Cardiac fibroblast (primary cell): ENCODE measurements at places on chromosomes 2 and 18.
A peak's percentile ranks its signal among the peaks of the same experiment; 100 is the strongest.

DNA sequence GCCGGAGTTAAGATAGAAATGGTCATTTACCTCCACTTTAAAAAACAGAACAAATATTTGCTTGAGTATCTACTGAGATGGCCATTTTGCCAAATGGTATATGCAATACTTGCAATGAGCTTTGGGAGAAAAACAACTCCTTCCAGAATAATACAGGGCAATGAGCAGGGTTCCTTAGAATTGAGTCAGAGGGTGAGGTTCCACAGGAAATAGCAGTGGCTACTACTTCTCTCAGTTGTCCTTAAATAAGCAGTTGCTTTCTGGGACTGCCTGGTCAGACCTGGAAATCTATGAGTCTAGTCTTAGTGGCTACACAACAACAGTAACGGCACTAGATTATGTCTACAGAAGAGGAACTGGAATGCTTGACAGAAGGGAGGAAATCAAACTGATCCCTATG, 80.9 kb upstream of the CCDC85A start:
- DNase-seq, result peak; percentile 81

DNA sequence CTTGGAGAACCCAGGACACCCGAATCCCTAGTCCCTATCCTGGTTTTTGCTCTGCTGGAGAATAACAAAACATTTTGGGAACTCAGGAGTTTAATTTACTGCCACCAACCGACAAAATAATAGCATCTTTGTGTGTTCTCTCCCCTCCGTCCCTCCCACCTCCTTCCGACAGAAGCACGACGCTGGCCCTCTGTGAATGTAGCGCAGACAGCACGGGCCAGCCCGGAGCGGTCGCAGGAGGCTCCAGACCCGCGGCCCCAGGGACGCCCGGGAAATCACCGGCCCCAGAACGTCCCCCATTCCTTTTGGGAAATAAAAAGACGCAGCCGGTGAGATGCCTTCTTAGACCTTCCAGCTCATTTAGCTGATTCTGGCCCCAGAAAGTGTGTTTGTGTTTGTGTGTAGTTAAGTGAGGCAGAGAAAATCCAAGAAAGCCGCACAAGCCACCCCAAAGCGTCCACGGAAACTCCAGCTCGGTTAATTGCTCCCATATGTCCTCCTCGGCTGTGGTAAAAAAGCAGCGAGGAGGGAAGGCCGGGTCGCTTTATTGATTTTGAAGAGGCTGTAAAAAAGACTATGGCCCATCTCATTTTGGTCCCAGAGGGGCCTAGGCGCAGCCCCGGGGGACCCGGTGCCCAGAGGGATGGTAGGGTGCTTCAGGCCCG, 577 bp upstream of the TANC1 start:
- peak; percentile 62 for DNase-seq

GRCh38 chr18:64693766-64694165, 544.9 kb upstream of the LINC00305 start:
- DNase-seq, result no peak

GRCh38 chr2:24399434-24400206, 39.3 kb upstream of the ITSN2 start:
- no peak for DNase-seq

DNA sequence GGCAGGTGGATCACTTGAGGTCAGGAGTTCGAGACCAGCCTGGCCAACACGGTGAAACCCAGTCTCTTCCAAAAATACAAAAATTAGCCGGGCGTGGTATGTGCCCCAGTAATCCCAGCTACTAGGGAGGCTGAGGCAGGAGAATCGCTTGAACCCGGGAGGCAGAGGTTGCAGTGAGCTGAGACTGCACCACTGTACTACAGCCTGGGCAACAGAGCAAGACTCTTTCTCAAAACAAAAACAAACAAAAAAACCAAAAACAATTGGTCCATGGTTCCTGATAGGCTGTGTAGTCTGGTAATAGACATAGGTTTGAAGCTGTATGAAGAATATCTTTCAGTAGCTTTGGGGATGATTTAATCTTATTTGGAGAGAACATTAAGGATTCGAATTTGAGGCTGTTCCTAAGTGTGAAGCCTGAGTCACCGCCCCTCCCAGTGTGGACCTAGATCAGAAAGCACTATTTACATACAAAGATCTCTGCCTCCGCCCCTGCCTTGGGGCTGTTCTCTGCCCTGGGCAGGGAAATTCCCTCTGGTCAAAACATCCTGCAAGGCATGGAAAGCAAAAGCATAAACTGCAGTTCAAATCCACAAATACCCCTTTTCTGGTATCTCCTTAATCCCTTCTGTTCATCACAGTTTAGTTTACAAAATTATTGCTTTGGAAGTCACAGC, 52.8 kb upstream of the PMAIP1 start:
- DNase-seq, result peak; percentile 37

- DNase-seq, result no peak
Observed at GRCh38 chr2:75284345-75284744, 85.0 kb upstream of the TACR1 start.

DNA sequence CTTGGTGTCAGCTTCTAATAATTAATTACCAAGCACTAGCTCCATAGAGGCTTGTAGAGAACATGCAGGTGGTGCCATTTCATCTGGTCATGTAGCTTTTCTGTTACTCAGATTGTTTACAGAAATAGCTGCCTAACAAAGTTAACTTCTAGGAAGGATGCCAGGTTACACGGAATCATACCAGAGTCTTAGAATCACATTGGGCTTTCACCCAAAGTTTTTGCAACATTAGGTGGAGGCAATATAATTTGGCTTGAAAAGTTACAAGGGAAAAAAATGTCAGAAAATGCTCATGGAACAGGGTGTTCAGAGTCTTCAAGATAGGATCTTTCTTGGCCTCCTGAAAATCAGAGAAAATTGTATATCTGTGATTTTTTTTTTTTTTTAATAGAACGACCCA, 135.6 kb downstream of the ARHGAP15 start:
- DNase-seq, result peak; percentile 83

DNA sequence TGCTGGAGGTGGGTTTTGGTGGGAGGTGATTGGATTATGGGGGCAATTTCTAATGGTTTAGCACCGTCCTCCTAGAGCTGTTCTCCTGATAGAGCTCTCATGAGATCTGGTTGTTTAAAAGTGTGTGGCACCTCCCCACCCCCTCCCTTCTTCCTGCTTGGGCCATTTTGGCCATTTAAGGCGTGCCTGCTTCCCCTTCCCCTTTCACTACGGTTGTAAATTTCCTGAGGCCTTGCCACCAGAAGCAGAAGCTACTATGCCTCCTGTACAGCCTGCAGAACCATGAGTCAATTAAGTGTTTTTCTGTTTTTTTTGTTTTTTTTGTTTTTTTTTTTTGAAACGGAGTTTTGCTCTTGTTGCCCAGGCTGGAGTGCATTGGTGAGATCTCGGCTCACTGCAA, 335.7 kb upstream of the HS6ST1 start:
- DNase-seq, result no peak

DNA sequence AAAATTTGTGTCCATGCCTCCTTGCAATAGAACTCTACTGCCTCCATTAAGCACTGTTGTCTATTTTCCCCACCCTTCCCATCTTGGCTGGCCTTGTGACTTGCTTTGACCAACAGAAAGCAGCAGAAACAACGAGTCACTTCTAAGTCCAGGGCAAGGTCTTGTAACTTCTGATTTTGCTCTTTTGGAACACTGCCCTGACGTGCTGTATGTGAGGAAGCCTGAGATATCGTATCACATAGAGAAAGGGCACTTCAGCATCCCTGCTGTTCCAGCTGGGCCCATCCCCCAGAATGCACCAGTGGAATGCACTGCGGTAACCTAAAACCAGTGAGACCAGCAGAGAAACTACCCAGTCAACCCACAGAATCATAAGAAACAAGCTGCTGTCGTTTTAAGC, 28.1 kb downstream of the NCKAP1 start:
- DNase-seq, result peak; percentile 81

DNA sequence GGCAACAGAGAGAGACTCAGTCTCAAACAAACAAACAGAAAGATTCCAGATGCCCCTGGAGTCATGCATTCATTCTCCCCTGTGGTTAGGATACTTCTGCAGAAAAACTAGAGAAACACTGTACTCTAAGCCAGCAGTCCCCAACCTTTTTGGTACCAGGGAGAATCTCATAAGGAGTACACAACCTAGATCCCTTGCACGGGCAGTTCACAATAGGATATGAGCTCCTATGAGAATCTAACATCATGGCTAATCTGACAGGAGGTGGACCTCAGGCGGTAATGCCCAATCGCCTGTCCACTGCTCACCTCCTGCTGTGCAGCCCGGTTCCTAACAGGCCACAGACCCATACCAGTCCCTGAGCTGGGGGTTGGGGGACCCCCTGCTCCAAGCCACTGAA, 18.3 kb downstream of the PSME4 start:
- no peak for DNase-seq

DNA sequence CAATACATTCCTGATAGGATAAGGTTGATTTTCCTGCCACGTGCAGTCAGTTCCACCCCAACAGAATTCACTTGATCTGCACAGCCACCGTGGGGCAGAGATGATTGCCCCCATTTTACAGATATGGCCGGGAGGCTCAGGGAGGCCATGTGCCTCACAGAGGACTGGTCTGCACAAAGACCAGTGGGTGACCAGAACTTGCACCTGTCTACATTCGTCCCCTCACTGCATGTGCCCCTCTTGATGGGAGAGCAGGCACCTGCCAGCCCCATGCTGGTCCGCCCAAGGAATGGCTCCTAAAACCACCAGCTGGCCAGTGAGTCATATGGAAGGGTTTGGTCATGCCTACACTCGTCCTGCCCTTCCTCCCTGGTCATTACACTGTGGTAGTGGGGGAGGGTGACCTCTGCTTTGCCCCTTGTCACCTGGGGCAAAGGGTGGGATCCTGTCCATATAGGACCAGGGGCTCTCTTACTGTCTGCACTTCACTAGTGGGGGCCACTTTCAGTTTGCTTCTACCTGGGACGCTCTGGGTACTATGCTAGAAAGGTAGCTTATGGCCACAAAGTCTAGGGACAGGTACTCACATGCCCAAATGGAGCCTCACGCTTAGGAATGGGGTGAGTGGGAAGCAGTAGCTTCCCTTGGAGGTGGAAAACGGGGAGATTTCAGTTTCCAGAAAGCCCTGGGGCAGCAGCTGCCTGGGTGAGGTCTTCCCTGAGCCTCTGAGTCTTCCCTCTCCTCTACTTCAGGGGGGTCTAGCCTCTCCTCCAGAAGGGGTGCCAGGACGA, 14.7 kb downstream of the RRM2 start:
- peak; percentile 19 for DNase-seq

GRCh38 chr2:46294176-46294836, 2.9 kb upstream of the EPAS1 start:
- DNase-seq, result no peak

DNA sequence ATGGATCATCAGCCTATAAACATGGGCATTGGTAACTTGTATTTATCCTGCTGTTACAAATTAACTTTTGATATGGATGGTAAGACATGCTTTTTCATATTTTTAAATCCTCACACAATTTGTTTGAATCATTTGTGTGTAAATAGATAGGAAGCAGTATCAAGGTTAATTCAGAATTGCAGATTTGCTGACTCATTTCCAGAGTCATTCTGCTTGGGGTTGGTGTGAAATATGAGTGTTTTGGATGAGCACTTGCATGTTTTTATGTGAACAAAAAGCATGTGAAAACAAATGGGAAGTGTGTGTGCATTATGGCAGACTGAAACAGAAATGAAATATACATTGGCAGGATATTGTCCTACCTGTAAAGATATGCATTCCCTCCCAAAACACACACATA, 11.8 kb downstream of the CCDC85A start:
- DNase-seq, result peak; percentile 54

- DNase-seq, result no peak
Observed at GRCh38 chr18:2714140-2714539, 58.6 kb downstream of the SMCHD1 start.

GRCh38 chr2:214881647-214882202, 72.2 kb upstream of the BARD1 start:
- DNase-seq, result peak; percentile 28

GRCh38 chr18:7890075-7890474, 323.0 kb downstream of the PTPRM start:
- no peak for DNase-seq

GRCh38 chr2:30110773-30111172, 36.0 kb upstream of the YPEL5 start:
- DNase-seq, result peak; percentile 49

GRCh38 chr2:156399224-156399949, 36.8 kb upstream of the GPD2 start:
- peak; percentile 52 for DNase-seq

- DNase-seq, result peak; percentile 88
Observed at GRCh38 chr2:65300761-65301711, 73.4 kb downstream of the ACTR2 start.

DNA sequence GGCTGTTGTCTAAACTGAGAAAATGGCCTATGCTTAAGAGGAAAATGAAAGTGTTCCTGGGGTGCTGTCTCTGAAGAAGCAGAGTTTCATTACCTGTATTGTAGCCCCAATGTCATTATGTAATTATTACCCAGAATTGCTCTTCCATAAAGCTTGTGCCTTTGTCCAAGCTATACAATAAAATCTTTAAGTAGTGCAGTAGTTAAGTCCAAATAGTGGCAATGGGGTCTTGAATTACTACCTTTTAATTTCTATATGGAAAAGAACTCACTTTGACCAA, 13.8 kb upstream of the ALLC start:
- no peak for DNase-seq

GRCh38 chr2:209696836-209697711, 74.6 kb upstream of the UNC80 start:
- no peak for DNase-seq

DNA sequence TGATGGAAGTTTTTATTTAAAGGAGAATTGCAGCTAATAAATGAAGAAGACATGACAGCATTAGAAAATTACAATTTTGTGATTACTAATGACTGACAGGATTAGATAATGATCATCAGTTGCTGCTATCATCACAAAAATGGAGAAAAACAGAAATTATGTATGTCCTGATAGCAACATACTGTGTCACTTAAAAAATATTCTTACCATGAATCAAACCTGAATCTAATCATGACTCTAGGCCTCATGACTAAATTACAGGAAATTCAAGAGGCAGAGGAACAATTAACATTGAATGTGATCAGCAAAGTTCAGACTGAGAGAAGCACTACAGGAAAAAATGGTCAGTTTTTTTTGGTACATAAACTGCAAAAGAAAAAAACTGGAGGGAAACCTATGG, 147.8 kb downstream of the PMAIP1 start:
- DNase-seq, result peak; percentile 47

DNA sequence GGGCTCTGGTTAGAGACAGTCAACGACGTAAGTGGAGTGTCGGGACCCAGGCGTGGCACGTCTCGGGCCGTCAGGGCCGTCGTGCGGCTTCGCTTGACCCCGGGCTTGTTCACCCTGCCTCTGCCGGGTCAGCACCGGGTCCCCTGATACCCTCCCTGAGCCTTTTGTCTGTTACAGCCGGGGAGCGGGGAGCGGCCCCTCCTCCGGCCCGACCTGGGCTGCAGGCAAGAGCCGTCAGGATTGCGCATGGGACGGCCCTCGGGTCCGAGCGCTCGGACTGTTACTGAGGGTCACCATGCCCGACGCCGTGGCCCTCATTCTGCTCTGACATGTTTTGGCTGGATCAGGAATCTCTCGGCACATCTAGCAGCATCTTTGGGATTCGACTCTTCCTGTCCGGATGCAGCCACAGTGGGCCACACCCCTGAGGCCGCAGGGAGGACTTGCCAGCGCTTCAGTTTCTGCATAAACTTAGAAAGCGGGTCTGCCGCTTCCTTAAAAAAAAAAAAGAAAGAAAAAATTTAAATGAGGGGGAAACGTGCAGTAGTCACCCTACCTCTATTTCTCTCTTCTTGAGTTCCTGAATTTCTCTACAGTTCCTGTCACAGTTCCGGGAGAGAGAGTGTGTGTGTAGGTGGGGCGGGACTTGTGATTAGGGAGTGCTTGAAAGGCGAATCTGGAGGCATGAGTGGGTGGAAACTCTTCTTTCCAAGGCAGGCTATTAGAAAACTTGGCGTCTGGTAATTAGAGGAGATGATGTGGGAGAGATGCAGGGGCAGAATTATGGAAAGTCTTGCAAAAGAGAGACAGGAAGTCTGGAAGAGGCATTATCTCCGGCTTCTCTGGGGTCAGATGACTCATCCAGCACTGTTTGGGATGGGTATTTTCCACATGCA, 909 bp downstream of the TMEM87B start:
- peak; percentile 97 for DNase-seq
